ENCODE measurements at places on chromosomes 4 and X. TPM values are rescaled to one million over a fixed set of nuclear protein-coding genes. Genes with fewer than 3 reads are reported as not detected.

Gene FABP2
- total RNA-seq = not detected

Gene STATH
- total RNA-seq = not detected

Gene GIMD1
- not detected for total RNA-seq

Gene WAS
- 105 TPM for total RNA-seq

Gene ARAP2
- total RNA-seq = 104 TPM

Gene SMARCA5
- total RNA-seq = 64.1 TPM

DNA sequence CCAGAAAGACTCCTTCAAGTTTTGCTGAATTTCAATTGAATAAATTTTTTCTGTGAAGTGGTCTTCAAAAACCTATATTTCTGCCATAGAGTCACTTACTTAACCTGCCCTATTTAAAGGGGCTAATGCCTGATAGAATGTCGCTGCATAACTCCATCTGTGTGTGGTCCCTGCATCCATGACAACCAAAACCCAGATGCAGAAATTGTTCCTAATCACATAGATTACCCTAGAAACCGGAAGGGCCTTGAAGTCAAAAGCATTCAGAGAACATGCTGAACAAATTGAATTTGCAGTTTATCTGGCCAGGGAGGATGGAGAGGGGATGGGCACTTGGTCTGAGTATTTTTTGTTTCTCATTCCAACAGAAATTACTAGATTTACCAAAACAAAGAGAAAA, 1.5 kb upstream of the PARM1 start:
- H3K27me3 ChIP-seq = peaks cover 48% of the 10 kb centered on the region
- H3K36me3 ChIP-seq = no peaks in the 10 kb centered on the region
- H3K4me3 ChIP-seq = no peak overlapping the region
- DNase-seq = no peak

Gene SLC16A2
- 0.12 TPM for total RNA-seq

GRCh38 chr4:26431461-26432180, 58.7 kb downstream of the CCKAR start:
- no peak overlapping the region for H3K4me3 ChIP-seq
- no peak for DNase-seq
- H3K4me1 ChIP-seq = peaks cover 14% of the 10 kb centered on the region
- no peaks in the 10 kb centered on the region for H3K27me3 ChIP-seq
- H3K27ac ChIP-seq = no peak overlapping the region

Gene RNF175
- total RNA-seq = not detected

Gene ZFP92
- 0.50 TPM for total RNA-seq

DNA sequence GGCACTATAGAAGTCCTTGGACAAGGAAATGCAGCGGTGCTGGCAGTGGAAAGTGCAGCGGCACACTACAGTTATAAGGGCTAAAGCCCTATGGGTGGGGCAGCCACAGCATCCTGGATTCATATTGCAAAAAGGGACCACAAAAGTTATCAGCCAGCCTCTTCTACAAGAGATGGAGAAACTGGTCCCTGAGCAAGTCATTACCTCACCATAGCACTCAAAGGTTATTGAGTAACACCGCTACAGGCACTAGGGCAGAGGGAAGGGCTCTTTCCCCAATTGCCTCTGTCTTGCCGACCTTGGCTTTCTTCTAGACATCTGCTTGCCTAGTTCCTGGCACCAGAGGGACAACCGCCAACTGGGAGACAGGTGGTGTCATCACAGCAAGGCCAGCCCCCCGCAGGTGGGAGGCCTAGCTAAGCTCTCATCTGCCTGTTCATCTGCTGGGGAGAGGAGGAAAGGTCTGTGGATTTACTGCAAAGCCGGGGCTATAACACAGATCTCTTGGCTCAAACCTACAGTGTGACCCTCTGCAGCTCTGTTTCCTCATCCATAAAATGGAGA, 600.0 kb downstream of the BCOR start:
- no peaks in the 10 kb centered on the region for H3K27me3 ChIP-seq
- DNase-seq = no peak
- no peaks in the 10 kb centered on the region for H3K36me3 ChIP-seq

DNA sequence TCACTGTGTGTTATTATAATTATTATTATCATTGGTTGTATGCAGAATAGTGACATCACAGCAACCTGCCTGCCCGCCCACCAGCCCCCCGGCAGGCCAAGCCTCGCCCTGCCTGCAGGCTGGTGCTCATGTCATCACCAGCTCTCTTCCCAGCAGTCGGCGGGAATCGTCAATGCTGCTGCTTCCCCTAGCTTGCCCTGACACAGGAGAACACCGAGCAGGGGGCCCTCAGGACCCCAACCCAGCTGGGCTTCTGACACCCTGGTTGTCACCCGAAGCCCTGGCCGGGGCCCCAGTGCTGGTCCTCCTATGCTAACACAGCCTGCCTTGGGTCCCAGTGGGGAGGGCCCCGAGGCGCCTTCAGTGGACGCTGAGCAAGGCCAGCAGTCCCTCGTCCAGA, 100.6 kb downstream of the PPP2R2C start:
- no peak overlapping the region for H3K4me3 ChIP-seq
- no peaks in the 10 kb centered on the region for H3K4me1 ChIP-seq
- peaks cover 30% of the 10 kb centered on the region for H3K27me3 ChIP-seq
- no peak overlapping the region for H3K27ac ChIP-seq

DNA sequence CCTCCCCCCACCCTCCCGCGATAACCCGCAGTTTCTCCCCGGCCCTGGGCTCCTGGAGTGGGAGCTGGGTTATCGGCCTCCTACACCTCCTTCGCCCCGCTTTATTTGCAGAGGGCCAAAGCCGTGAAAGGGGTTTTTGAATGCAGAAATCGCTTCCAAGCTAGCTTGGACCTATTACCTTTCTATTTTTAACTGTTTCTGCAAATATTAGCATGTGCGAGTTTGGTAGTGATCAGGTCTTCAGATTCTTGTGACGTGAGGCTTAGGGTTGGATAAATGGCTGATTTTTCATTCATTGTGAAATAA, 1.3 kb downstream of the USP9X start:
- peak overlapping the region; percentile 92 for H3K4me3 ChIP-seq
- no peaks in the 10 kb centered on the region for H3K36me3 ChIP-seq
- peak overlapping the region; percentile 84 for H3K27ac ChIP-seq
- H3K27me3 ChIP-seq = no peaks in the 10 kb centered on the region
- H3K4me1 ChIP-seq = peaks cover 18% of the 10 kb centered on the region
- no peak for DNase-seq

- H3K4me1 ChIP-seq = peaks cover 25% of the 10 kb centered on the region
- DNase-seq = no peak
- H3K27ac ChIP-seq = peak overlapping the region; percentile 21
- no peaks in the 10 kb centered on the region for H3K27me3 ChIP-seq
- H3K4me3 ChIP-seq = no peak overlapping the region
- no peaks in the 10 kb centered on the region for H3K36me3 ChIP-seq
Observed at GRCh38 chrX:107704181-107704580, 71.4 kb downstream of the TSC22D3 start.

GRCh38 chr4:53688186-53688790, 97.0 kb upstream of the LNX1 start:
- DNase-seq = no peak
- H3K4me1 ChIP-seq = no peaks in the 10 kb centered on the region
- H3K27ac ChIP-seq = no peak overlapping the region
- H3K27me3 ChIP-seq = peaks cover 30% of the 10 kb centered on the region

Gene TCEAL6
- not detected for total RNA-seq

DNA sequence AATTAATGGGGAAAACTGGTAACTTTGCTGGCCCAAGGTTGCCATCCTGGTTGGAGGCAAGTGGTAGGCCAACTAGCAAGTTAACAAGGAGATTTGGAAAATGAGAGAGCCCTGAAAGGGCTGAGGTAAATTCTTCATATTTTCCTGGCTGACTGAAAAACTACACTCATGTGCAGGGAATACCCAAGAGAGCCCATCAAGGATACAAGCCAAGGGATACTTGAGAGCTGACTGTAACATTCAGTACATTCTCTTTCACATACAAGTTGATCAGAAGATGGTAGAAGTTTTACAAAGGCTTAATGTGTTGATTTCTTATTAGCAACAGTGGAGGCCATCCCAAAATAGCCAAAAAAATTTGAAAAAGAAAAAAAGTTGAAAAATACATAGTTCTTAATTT, 33.3 kb downstream of the IL2 start:
- no peak for DNase-seq
- peaks cover 2% of the 10 kb centered on the region for H3K4me1 ChIP-seq
- no peak overlapping the region for H3K27ac ChIP-seq
- no peak overlapping the region for H3K4me3 ChIP-seq

Gene TLR1
- total RNA-seq = 22.9 TPM

DNA sequence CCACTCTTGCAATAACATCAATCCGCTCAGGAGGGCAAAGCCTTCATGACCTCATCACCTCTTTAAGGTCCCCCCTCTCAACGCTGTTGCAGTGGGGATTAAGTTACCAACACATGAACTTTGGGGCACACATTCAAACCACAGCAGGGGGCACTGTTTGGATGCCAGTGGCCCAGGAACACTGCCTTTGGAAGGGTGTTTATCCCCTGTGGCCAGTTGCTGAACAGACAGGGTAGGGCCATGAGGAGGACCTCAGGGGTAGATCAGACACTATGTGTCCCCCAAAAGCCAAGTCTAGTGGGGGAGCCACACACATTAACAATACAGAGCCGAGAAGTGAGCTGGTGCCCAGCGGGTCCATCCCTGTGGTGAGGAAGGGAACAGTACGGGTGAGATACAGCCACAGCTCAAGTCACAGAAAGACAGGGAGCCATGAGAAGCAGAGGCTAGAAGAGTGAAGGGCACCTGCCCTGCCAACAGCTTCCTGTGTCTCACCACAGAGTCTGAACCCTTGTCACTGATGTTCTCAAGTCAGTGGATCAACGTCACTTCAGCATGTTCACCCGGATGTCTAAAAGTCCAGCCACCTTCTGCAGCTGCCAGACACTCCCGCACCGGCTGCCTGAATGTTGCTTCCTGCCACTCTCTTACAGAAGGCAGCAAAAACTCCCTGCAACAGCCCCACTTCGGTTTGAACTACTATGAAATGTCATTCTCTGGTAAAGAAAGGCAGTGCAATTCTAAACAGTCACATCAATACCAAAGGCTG, 19.9 kb upstream of the MXD4 start:
- H3K36me3 ChIP-seq = no peaks in the 10 kb centered on the region
- H3K27me3 ChIP-seq = no peaks in the 10 kb centered on the region
- peak; percentile 58 for DNase-seq
- H3K27ac ChIP-seq = peak overlapping the region; percentile 100
- H3K4me1 ChIP-seq = peaks cover 27% of the 10 kb centered on the region

DNA sequence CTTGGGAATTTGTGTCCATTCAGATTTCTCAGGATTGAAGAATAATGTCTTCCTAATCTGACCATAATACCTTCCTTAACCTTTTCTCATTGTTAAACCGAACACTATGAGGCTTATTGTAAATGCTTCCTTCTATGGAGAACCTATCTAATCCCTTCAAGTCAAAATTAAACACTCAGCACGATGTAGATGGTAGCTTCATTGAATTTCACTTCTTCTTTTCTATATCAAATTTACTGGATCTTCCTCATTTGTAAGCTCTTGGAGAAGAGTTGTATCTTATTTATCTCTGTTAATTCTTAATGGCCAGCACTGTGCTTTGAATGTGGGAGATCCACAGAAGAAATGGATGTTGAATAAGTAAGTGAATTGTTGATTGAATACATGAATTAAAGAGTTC, 109.0 kb upstream of the RAPGEF2 start:
- H3K36me3 ChIP-seq = no peaks in the 10 kb centered on the region
- DNase-seq = no peak
- H3K4me3 ChIP-seq = no peak overlapping the region

- H3K27ac ChIP-seq = no peak overlapping the region
- DNase-seq = no peak
- H3K4me3 ChIP-seq = no peak overlapping the region
- no peaks in the 10 kb centered on the region for H3K4me1 ChIP-seq
- no peaks in the 10 kb centered on the region for H3K27me3 ChIP-seq
- peaks cover 2% of the 10 kb centered on the region for H3K36me3 ChIP-seq
Observed at GRCh38 chr4:78806943-78807460, 30.9 kb downstream of the BMP2K start.

Gene CLDN24
- not detected for total RNA-seq

Gene KIAA1210
- not detected for total RNA-seq

DNA sequence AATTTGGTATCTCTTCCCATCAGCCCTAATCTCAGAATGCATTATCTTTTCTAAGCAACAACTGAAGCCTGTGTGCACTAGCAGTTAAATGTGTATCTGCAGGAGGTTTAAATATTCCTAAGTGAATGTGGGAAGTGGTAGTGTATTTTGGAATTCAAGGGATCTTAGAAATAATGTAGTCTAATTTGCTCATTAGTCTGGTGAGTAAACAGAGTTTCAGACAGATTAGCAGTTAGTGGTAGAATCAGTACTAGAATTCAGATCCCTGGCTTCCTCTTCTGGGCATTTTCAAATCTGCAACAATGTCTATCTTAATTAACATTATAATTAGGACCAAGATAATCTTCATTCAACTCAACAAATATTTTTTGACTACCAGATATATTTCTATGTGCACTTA, 11.7 kb upstream of the CXCL2 start:
- H3K27me3 ChIP-seq = peaks cover 29% of the 10 kb centered on the region
- no peaks in the 10 kb centered on the region for H3K4me1 ChIP-seq
- H3K36me3 ChIP-seq = no peaks in the 10 kb centered on the region
- DNase-seq = no peak
- no peak overlapping the region for H3K4me3 ChIP-seq

Measured in T-helper 17 cell (primary cell).